ENCODE measurements at places on chromosomes 2 and 18.

DNA sequence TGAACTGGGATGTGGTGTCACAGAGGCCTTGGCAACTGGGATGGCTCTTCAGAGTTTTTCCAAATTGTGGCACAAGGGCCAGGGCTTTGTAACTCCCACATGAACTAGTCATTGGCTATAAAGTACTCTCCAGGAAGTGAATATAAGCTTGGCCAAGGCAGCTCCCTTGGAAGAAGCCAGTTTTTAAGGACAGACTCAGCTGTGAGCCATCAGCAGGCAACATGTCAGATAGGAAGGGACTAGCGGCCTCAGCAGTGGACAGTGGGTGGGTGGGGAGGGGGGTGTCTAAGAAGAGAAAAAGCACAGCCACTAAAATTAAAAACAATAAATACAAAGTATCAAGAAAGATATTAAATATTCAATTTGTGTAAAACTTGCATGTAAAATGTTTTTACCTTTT is 691.1 kb upstream of the PIK3C3 start:
- no peak for DNase-seq

DNA sequence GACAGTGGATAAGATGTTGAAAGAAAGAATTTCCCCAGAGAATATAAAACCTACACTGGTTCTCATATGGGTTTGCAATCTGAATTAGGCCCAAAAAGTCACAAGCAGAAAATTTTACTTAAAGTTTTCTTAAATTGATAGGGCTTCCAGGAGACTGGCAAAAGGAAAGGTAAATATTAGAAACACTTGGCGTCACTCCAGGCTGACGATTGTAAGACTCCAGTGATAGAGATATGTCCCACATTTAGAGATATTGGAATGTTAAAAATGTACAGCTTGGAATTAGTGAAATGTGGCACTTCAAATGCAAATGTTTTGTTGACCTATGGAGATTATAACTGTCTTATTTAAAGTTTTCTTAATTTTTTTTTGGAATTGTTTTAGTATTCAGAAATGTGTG is 14.0 kb downstream of the YIPF4 start:
- DNase-seq = no peak

DNA sequence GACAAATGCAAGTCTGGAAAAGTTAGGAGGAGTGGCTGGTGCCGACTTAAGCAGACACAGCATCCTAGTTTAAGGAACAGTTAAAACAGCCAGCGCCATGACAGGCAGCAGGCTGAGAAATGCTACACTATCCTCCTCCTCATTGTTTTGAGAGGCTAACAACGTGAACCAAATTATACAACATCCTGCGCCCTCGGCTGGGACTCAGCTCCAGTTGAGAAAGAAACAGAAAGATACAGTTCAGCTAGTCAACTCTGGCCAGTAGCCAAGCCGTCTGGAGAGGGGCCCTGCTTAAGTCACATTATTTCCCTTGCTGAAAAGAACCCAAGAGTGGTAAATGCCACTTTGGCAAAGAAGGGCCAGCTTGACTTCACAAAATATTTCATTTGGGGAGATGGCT is 90.2 kb downstream of the BCL11A start:
- DNase-seq = no peak

DNA sequence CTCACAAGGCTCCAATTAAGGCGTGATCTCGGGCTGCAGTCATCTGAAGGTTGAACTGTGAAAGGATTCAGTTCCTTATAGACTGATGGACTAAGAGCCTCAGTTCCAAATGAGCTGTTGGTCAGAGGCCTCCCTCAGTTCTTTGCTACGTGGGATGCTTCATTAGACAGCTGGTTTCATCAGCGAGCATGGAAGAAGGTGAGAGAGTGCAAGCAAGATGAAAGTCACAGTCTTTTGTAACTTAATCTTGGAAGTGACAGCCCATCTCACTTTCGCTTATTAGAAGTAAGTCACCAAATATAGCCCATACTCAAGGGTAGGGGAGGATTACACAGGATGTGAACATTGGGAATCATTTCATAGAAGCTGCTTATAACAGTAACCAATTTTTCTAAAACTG is 26.8 kb downstream of the PPP1CB start:
- DNase-seq = no peak

GRCh38 chr2:36059691-36060090 is 295.9 kb upstream of the CRIM1 start:
- no peak for DNase-seq

DNA sequence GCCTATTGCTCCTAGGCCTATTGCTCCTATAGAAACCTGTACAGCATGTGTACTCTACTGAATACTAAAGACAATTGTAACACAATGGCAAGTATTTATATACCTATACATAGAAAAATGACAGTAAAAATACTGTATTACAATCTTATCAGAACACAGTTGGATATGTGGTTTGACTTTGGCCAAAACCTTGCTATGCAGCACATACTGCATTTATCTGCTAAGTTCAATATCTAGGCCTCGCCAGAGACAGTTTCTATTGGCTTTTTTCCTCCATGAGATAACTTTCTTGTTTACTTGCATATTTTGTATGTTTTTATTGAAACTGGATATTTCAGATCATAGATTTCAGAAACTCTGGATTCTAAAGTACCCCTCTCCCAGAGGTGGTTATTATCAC is 19.3 kb upstream of the TMEM87B start:
- DNase-seq = no peak

DNA sequence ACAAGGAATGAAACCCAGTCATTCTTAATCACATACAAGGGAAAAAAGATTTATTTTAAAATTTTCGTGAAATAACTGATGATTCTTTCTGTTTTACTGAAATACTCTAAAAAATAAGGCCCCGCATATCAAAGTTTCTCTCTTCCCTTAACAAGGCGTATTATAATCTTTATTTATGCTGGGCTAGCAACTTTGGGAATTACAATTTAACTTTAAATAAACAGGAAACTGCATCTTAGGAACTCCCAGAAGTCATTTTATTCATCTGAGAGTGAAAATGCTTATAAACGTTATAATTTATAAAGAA is 166.7 kb downstream of the TCF4 start:
- DNase-seq = no peak

DNA sequence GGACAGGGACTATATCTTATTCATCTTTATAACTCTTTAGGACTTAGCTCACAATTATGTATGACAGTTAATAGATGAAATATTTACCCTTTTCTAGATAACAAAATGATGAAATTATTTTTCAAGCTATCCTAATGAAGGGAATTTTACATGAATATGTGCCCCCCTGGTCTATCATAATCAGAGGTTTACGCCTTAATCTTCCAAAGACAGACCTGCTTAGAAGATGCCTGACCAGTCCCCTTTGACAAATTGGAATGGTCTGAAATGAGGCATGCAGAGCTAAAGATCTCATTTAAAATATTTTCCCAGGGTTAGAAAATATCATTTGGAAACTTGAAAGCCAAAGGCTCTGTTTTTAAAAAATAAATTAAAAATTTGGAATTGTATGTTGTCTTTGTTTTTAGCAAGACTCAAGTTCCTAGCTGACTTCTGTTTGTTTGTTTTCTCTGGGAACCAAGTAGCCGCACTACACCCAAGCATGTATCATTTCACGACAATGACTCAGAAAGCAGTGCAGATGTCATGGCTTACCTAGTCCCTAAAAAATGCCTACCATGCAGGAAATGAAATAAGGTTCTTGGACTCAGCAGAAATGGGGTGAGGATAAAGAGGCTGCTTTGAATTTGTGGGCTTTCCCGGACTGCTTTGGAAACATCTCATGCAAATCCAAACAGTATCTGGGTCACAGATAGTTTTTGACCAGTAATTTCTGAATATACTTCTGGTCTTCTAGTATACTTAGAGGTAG is 162.1 kb downstream of the ZEB2 start:
- DNase-seq = peak; percentile 97
